ENCODE measurements at places on chromosomes 6 and 20. TPM values are rescaled to one million over a fixed set of nuclear protein-coding genes. Genes with fewer than 3 reads are reported as not detected.

Gene GMPR
- 15.4 TPM for total RNA-seq

Gene PHF1
- 11.5 TPM for total RNA-seq

Gene BEND6
- under 0.01 TPM for total RNA-seq

Gene PNLDC1
- total RNA-seq: not detected

Gene SYS1
- 29.6 TPM for total RNA-seq

Gene L3MBTL1
- 3.4 TPM for total RNA-seq

Gene PAX1
- not detected for total RNA-seq

Gene TMEM74B
- 0.60 TPM for total RNA-seq

Gene ADAT2
- 2.3 TPM for total RNA-seq

Gene PRICKLE4
- 6.9 TPM for total RNA-seq

Gene NFATC2
- total RNA-seq: 3.3 TPM

Gene C20orf204
- total RNA-seq: 3.3 TPM

Gene FOXA2
- total RNA-seq: not detected

Gene UST
- 0.65 TPM for total RNA-seq

Gene CTSA
- 45.5 TPM for total RNA-seq

Gene GABRR1
- total RNA-seq: not detected

Gene GSTA3
- not detected for total RNA-seq

Gene MRPS10
- total RNA-seq: 34.9 TPM

Gene RFX6
- not detected for total RNA-seq

Gene MLIP
- total RNA-seq: 1.5 TPM

Gene C6orf118
- not detected for total RNA-seq

Gene DPPA5
- not detected for total RNA-seq

Gene LY6G6D
- not detected for total RNA-seq

Gene APOM
- 0.54 TPM for total RNA-seq

Gene RBPJL
- total RNA-seq: not detected

Gene SLC24A3
- total RNA-seq: 1.8 TPM

Gene SCUBE3
- 1.0 TPM for total RNA-seq
